ENCODE measurements at places on chromosomes 16 and 17.

GRCh38 chr17:39393736-39394135 is 7.7 kb downstream of the FBXL20 start:
- DNase-seq: no peak

GRCh38 chr17:48596735-48597527 is 3.4 kb upstream of the HOXB5 start:
- no peak for DNase-seq

DNA sequence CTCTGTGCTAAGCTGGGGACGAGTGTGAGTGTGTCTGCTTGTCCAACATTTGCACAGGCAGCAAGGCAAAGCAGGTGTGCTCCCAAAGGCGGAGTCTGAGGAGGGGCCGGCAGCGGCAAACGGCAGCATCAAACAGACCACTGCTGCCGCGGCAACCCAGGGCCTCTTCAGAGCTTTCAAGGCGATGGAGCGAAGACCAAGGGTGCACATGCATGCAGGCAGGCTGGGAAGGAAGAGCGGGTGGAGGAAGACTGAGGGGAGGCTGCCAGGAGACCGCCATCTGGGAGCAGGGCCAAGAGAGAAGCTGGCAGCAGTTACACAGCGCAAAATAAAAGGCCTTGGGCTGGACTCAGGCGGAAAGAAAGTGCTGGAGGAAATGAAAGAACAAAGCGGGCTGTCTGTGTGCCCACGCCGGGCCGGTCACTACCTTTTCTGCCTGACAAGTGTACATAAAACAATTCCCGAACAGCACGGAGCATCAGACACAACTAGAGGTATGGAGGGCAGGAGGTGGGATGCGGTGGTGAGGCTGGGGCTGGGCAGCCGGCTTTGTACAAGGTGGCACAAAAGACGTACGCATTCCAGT is 8.5 kb downstream of the TIMM22 start:
- DNase-seq: no peak

DNA sequence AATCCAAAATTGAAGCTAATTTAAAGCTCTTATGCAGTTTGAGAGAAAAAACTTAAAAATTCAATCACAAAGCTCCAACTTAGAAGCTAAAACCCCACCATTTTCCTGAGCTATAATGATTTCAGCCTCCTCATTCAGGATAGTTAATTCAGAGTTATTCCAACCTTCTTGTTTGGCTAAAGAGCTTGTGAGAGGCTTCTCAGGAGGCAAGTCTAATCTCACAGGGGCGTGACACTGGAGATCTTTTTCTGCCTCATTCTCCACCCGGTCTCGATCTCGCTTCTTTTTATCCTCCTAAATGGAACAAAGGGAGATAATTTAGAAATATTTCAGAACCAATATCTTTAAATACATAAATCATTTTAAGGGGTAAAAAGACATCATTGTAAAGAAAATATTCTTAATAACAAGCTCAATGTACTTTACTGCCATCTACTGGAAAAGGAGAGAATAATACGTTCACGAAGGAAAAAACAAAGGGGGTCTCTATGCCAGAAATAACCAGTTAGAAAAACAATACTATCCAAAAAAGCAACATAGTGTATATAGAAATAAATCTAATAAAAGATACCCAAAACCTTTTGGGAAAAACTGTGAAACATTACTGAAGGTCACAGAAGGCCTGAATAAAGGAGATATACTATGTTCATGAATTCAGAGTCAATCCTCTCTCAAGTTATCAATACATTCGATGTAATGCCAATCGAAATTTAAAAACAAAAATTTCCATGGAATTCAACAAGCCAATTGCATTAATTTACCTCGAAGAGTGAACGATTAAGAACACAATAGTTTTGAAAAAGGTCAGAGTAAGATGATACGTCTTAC is 13.9 kb downstream of the BRD7 start:
- no peak for DNase-seq

DNA sequence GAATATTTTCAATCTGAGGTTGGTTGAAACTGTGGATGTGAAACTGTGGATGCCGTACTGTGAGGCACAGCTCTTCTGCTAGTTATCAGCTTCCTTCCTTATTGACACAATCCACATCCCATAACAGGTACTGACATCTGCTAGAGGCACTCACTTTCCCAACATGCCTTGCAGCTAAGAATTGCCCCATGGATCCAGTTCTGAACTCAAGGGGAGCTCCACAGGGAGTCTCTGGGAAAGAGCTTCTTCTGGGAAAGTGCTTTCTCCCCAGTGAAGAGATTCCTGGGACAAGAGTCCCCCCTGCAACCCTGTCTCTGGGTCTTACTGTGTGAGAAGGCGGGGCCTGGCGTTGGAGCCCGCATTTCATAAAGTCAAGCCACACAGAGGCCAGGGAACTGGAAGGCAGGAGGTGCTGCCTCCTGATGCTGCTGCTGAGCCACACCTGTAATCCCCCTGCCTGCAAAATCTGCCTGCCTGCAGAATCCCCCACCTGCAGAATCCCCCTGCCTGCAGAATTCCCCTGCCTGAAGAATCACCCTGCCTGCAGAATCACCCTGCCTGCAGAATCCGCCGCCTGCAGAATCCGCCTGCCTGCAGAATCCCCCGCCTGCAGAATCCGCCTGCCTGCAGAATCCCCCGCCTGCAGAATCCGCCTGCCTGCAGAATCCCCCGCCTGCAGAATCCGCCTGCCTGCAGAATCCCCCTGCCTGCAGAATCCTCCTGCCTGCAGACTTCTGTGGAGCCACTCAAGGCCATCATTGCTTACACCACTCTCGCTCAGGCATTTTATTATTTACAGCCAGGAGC is 305.4 kb downstream of the FOXL1 start:
- no peak for DNase-seq

DNA sequence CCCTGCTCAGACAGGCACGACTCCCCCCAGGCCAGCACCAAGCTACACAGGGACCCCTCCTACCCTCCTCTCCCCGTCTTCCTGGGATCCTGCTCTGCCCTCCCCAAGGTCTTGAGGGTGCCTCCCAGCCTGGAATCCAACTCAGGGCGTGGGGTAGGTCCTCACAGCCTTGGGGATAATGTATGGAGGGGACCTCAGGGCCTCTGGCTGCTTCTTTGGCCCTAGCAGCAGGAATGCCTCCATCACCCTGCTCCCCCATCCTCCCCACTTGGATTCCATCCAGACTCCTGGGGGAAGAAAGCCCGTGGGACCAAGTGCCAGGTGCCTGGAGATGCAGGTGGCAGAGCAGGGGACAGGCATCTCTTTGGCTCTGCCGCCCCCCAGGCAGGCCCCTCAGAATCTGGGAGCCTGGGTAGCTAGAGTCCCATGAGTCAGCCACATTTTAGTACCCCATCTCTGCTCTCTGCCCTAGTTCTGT is 10.7 kb upstream of the STAC2 start:
- no peak for DNase-seq

GRCh38 chr16:68792465-68793324 is 50.6 kb upstream of the TANGO6 start:
- no peak for DNase-seq
